ENCODE measurements at places on chromosomes 6 and 20.

- no peak for DNase-seq
Measured at GRCh38 chr6:111027219-111027618, 45.4 kb downstream of the RPF2 start.

GRCh38 chr6:88119769-88120168, 46.4 kb downstream of the CNR1 start:
- DNase-seq, result no peak

- no peak for DNase-seq
Measured at GRCh38 chr6:43173591-43174262, 2.7 kb downstream of the SRF start.

GRCh38 chr6:114033606-114034005, 62.7 kb upstream of the HDAC2 start:
- no peak for DNase-seq

GRCh38 chr6:116115781-116116180, 10.2 kb downstream of the COL10A1 start:
- DNase-seq, result no peak

- no peak for DNase-seq
Measured at GRCh38 chr6:73200735-73201134, 24.6 kb downstream of the KHDC1L start.

GRCh38 chr20:25476106-25477013, 68.9 kb downstream of the GINS1 start:
- no peak for DNase-seq

DNA sequence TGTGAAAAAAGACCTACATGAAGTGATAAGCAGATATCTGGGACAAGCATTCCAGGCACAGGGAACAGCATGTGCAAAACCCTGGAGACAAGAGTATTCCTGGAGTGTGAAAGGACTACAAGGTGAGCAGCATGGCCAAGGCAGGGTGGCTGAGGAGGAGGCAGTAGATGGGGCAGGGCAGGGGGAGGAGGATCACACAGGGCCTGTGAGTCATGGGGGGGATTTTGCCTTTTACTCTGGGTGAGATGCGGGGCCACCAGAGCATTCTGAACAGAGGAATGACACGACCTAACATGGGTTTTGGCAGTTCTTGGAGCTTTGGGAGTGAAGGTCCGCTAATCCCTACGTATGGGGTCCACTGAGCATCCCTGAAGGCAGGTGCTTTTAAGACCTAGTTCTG, 69.8 kb upstream of the CCN6 start:
- peak; percentile 60 for DNase-seq

- DNase-seq, result no peak
Measured at GRCh38 chr20:50460115-50460607, 50.0 kb upstream of the PTPN1 start.

DNA sequence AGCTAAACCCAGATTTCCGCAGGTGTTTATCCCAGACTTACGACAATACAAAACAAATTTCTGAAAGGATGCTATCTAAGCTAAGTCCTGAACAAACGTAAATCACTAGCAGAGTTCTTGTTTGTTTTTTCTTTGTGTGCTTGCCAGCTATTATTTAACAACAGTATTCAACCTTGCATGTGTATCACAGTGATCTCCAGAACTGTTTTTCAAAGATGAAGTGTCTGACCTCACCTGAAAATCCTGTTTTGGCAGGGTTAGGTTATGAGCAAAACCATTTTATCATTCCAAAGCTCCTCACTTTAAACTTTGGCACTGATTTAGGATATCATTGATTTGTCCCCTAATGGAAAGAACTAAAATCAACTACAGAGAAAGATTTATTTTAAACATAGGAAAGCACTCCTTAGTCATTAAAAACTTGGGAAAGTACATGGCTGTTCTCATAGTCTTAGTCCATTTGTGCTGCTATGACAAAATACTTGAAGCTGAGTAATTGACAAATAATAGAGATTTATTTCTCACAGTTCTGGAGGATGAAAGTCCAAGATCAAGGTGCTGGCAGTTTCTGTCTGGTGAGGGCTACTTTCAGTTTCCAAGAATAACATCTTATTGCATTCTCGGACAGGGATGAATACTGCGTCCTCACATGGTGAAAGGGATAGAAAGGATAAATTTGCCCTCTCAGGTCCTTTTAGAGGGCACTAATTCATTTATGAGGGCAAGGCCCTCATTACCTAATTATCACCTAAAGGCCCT, 20.8 kb upstream of the BMP5 start:
- no peak for DNase-seq
